Hematopoietic multipotent progenitor cell (in vitro differentiated cells): ENCODE measurements at places on chromosomes 5 and 9.

- DNase-seq: no peak
Observed at GRCh38 chr9:86093788-86094555, 5.4 kb downstream of the GOLM1 start.

- no peak for DNase-seq
Observed at GRCh38 chr9:111940697-111941096, 44.1 kb downstream of the UGCG start.

GRCh38 chr5:156367597-156367996 lies 40.6 kb downstream of the SGCD start:
- DNase-seq: no peak

- no peak for DNase-seq
Observed at GRCh38 chr5:157370967-157371366, 89.0 kb upstream of the NIPAL4 start.

- DNase-seq: peak; percentile 75
Observed at GRCh38 chr5:59810041-59810440, 83.5 kb downstream of the PDE4D start.

DNA sequence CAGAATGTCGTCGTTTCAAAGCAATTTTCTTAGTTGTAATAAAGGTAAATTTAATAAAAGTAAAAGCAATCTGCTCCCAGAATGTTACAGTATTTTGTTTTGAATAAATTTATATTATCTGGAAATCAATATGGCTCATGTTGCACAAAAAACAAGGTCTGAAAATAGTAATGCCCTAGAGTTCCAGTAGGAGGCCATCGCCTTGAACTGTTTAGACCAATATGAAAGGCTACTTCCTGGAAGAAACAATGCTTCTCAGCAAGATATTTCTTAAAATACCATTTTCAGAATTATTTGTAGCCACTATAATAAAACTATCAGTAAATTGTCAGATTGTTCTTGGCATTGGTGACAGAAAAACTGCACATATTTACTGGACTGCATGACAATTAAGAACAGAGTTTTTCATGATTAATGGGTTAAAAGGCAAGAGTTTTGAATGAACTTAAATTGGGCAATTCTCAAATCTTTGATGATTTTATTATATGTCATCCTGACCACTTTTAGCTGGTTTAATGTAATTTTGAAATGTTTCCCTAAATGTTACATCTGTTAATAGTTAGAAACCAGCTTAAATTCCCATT lies 153.2 kb downstream of the COMMD10 start:
- DNase-seq: no peak

DNA sequence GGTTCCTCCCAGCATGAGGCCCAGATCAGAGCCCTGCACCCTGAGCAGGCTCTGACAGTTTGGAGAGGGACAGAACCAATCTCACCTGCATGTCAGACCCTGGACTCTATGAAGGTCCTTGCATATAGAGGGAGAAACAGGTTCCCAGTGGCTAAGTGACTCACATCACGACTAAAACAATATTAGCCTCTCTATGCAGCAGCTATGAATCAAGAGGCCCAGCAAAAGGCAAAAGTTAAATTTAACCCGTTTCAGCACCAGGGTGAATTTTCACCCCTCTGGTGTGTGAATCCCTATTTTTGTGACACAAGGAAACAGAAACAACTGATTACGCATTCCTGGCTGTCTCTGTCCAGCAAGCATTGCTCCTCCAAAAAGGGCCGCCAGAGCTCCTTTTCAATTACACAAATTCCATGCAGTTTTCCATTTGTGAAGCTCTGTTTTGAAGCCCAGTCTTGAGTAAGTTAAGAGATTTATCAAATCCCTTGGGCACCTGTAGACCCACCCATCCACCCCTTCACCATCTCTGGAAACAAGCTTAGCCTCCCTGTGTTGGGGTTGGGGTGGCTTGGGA lies 136.6 kb downstream of the GABBR2 start:
- no peak for DNase-seq

DNA sequence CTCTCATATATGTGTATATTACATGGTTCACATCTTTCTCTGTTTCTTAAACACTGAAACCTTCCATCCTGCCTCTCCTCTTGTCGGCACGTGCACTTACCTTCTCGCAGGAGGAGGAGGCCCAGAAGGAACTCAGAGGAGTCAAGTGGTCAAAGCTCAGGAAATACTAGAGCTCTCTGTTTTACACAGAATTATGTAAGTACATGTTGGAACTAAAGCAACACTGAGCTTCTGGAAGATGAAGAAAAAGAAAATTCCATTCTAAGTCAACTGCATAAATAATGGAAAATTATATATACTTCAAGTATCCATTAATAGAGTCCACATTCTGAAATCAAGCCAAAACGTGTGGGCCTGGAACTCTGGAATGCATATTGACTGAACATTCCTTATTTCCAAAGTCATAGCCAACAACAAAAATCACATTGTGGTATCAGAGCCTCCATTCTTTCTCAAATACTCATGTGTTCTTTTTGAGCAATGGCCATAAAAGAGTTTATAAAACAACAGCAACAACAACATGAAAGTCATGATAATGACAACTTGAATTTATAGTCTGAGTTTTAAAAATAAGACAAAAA lies 121.5 kb upstream of the RAI14 start:
- no peak for DNase-seq
